Stimulated activated CD8-positive, alpha-beta memory T cell treated with anti-CD3 and anti-CD28 coated beads, Interleukin-4, amount 100 ng/mL, for 4 hours (primary cell): ENCODE measurements at places on chromosomes 6 and 20.

DNA sequence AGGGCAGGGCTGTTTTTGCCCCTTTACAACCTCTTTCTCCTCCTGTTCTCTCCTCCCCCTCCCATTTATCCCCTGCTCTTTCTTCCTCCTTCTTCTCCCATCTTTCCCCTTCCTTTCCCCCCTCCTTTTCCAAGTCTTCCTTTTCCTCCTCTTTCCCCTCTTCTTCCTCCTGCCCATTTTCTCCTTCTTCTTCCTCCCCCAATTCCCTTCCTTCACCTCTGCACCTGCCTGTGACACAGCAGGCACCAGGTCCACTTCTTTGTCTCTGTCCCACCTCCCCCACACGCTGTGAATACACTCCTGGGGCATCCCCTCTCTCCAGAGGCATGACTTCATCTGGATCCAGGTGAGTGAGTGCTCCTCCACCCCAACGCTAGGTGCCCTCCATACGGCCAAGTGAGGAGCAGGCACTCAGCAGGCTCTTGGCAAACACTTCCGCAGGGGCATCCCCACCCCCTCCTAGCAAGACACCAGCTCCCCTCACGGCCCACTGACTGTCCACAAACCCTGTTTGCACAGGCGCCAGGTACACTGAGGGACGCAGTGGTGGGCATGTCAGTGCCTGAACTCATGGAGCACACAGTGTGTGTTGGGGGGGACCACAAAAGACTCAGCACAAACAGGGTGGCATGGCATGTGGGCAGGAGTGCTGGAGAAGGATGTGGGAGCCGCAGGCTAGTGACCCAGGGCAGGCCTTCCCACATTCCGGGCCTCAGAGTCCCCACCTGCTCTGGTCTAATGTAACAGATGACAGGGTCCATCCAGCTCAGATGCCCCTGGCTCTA is 10.7 kb upstream of the TLDC2 start:
- DNase-seq, result no peak

GRCh38 chr6:41051873-41052272 is 1.1 kb upstream of the APOBEC2 start:
- DNase-seq, result no peak

DNA sequence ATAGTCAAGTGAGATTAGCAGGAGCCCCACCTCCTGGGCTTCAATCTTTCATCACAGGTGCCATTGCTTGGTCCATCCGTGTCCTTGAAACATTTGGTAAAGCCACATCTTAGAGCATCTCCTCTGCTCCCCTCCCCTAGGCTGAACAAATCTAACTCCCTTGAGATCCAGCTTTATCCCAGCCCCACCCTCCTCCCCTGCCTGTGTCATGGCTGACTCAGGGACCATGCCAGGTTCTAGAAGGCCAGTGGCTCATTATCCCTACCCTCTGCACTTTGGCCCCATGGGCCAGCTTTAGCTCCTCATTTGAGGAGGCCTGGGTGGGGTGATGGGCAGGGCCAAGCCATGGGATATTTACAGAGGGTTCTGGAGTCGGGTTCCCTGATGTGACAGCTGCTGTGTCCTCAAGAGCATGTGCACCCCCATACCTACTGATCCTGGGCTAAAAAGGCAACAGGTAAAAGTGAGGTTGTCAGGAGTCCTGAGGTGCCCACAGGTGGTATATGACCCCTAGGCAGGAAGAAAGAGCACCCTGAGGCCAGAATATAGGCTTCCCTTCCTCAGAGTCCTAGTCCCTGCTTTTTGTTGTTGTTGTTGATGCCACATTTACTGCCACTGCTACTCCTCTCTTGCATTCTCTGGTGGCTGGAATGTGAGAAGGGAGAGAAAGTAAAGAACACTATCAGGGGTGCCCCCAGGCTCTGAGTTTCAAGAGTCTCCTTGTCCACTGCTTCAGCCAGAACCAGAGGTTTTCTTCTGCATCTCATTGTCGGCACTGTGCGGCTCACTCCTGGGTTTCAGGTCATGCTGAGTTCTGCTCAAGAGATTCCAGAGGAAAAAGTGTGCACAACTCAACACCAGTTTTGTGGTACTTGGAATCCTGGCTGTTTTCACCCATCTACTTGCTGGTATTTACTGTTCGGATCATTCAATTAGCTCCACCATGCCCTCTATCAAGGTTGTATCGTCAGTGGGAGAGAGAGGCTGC is 228.4 kb downstream of the LRFN2 start:
- DNase-seq, result no peak

- DNase-seq, result no peak
Measured at GRCh38 chr20:17137692-17138091, 89.1 kb upstream of the PCSK2 start.

- no peak for DNase-seq
Measured at GRCh38 chr6:140893432-140893831, 1239.3 kb upstream of the GJE1 start.

DNA sequence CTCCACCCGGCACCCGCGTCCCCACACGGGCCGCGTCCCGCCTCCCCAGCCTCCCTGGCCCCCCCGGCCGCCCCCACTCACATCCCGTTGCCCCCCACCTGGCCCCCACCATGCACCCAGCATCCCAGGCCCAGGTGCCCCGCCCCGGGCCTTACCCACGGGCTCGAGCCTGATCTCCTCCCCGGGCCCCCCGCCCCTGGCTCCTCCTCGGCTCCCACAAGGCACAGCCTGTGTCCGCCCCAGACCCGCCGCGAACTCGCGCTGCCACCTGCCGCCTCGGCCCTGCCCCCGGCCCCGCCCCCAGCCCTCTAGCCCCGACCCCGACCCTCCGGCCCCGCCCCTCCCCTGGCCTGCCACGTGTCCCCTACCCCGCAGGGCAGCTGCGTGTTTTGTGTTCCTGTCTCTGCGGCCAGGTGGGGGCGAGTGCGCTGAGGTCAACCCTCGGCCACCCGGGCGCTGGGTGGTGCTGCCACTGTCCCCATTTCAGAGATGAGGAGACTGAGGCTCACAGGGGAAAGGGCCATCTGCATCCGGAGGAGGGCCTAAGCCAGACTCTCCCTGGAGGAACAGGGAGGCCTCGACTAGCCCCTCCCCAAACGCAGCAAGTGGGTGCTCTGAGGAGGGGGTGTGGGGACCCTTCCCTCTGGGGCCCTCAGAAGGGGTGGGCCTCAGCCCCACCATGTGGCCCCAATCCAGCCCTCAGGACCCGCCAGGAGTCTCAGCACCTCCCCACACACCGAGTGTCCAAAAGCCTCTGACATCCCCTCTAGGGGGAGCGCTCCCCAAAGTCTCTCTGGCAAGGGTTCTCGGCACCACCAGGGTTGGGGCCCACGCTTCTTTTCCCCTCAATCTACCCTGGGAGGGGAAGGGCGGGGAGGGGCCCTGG is 99.8 kb downstream of the TAF4 start:
- no peak for DNase-seq

GRCh38 chr20:57482796-57483195 is 42.1 kb downstream of the CTCFL start:
- no peak for DNase-seq

DNA sequence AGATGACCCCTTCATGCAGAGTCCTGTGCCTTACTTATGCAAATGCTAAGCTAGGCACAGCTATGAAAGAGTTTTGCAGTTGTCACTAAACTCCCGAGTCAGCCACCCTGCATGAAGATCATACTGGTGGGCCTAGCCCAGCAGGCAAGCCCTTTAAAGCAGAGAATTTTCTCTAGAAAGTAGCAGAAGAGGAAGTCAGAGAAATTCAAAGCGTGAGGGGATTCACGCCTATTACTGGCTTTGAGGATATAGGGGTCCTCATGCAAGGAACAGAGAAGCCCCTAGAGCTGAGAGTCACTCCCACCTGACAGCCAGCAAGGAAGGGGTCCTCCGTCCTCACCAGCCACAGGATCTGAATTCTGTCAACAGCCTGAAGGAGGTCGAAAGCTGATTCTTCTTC is 54.6 kb downstream of the MYB start:
- no peak for DNase-seq

- no peak for DNase-seq
Measured at GRCh38 chr6:34460796-34461507, 4.9 kb upstream of the PACSIN1 start.

- no peak for DNase-seq
Measured at GRCh38 chr6:109373331-109373730, 8.9 kb downstream of the CD164 start.

GRCh38 chr6:20112241-20112640 is 100.0 kb downstream of the MBOAT1 start:
- DNase-seq, result no peak

GRCh38 chr6:69383627-69384026 is 413.2 kb downstream of the LMBRD1 start:
- no peak for DNase-seq

DNA sequence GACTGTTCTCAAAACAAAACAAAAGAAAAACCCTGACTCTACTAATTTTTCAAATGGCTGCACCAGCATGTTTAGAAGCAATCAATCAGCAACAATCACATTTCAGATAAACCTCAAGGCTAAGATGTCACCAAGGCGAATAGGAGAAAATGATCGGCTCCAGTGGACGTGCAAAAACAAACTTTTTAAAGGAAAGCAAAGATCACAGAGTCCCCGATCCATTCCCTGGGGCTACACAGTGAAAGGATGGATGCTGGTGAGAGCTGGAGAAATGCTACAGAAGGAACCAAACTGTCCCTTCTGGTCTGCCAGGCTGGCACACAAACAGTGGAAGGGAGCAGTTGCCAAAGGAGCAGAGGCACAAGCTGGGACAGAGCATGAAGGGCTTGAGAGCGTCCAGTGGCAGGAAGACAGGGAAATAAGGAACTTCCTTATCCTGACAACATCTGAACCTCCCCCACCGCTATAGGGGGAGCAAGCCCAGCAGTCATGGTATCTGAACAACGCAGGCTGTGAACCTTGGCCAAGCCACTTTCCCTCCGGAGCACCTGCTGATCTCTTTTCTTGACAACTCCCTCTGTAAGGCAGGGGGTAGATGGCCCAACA is 73.7 kb upstream of the HIVEP1 start:
- DNase-seq, result no peak

DNA sequence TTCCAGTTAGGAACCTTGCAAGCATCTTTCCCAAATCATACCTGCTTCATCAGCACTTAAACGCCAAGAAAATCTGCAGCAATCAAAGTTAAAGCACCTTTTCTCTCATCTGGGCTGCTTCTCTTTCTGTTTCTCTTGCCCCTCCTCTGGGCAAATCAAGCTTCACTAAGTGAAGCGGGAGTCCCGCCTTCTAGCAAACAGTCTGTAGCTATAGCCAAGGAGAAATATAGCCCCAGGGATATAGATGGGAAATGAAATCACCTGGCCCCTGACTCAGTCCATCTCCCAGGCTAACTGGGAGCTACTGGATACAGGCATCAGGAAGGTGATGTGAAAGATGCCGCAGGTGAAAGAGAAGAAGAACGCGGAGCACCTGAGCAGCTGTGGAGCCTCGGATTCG is 481.9 kb downstream of the C6orf118 start:
- DNase-seq, result no peak

- no peak for DNase-seq
Measured at GRCh38 chr20:23246717-23247664, 103.6 kb upstream of the NXT1 start.

DNA sequence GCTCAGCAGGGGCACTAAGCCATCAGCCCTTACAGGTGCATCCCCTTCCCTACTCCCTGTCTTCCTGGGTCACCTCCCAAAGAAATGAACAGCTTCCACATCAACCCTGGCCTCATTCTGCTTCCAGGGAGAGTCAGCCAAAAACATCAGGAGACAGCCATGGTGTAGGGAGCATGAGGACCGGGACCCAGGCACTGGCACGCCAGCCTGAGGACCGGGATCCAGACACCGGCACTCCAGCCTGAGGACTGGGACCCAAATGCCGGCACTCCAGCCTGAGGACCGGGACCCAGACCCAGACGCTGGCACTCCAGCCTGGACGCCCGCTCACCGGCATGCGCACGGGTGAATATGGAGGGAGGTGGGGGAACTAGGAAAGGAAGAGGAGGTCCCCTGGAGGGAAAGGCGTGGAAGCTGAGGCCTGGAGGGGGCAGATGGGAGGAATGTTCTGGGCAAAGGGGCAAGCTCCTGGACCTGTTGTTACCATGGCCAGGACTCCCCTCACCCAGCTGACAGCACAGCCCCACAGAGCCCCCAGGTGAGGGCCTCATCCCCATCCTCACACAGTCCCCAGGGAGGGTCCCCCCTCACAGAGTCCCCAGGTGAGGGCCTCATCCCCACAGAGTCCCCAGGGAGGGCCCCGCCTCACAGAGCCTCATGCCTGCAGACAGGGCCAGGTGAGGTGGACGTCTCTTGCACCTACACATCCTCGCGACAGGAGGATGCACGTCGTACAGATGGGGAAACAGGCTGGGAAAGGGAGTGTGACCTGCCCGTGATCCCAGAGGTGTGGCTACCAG is 26.0 kb upstream of the MRGBP start:
- DNase-seq, result no peak

- no peak for DNase-seq
Measured at GRCh38 chr6:112501705-112502104, 154.6 kb downstream of the RFPL4B start.

DNA sequence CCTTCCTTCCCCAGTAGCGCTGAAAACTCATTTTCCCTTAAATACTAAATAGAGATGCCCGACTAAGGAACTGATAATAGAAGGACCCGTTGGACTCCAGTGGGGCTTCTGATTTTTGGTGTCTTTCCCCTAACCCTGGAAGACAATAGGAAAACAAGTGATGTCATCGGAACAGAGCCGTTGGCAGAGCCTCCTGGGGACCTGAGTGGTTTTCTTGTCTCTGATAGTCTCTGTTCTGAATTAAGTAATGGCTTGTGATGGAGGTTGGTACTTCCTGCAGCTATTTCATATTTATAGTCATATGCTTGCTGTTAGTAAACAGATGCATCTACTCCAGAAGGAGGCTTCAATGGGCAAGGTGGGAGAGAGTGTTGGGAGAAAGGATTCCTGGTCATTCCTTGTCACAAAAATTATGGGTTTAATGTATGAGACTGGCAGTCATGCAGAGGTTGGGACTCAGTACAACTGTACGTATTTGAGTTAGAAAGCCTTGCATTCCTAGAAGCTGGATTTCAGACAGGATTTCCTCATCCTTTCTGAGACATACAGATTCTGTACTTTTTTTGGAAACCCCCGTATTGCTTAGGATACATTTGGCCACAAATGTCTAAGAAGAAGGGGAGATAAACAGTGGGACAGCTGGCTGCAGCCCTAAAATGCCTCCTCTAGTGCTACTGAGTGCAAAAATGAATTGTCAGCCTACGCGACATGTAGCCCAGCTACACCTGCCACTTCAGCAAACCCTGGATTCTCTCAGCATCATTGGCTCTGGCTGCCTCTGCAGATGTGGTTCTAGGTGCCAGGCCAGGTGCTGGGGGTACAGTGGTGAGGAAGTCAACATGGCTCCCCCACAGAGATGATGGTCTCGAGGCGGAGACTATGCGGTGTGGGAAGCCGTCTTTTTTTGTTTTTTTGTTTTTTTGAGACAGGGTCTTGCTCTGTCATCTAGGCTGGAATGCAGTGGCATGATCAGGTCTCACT is 38.1 kb downstream of the CDS2 start:
- DNase-seq, result no peak
